ENCODE measurements at places on chromosomes 13 and 19. TPM values are rescaled to one million over a fixed set of nuclear protein-coding genes. Genes with fewer than 3 reads are reported as not detected.

DNA sequence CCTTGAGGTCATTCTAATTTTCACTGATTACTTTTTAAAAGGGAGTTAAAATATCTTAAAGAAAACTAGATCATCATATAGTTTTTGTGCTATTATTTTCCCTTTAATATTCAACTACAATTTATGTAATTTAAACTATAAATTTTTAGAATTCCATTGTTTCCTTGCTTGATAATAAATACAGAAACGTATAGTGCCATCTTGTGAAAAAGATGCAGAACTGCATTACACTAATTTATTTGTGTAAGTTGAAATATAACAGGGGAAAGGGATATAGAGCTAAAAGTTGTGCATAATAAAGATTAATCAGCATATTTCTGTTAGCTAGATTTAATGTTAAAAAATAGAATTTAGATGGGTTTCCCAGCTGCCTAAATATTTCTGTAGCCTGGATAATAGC, 61.5 kb upstream of the TDRD3 start:
- DNase-seq, result no peak

DNA sequence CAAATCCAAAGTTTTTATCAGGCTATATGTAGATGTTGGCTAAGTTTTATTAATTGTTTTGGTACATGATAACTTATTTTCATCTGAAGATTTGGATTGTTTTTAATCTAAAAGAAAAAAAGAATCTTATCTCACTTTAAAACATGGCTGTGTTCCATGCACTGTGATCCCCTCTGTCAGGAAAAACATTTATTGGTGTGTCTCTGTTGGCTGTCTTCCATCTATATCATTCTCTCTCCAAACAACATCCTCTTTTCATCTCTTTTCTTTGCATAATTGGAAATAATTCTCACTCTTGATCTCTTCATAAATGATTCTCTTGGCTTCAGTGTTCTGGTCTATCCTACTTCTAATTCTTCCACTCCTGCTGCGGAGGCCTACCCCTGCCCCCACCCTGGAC, 4.2 kb downstream of the NALCN start:
- DNase-seq, result no peak

NLRP7 gene
- not detected for total RNA-seq

MBNL2 gene
- total RNA-seq, result 21.0 TPM

All from T-cell (primary cell).